Stimulated activated CD8-positive, alpha-beta memory T cell treated with anti-CD3 and anti-CD28 coated beads, Interleukin-2, amount 100 ng/mL, for 1 hour (primary cell): ENCODE measurements at places on chromosomes 12 and 14.

GRCh38 chr12:46533723-46534122, 161.2 kb upstream of the SLC38A2 start:
- DNase-seq, result no peak

DNA sequence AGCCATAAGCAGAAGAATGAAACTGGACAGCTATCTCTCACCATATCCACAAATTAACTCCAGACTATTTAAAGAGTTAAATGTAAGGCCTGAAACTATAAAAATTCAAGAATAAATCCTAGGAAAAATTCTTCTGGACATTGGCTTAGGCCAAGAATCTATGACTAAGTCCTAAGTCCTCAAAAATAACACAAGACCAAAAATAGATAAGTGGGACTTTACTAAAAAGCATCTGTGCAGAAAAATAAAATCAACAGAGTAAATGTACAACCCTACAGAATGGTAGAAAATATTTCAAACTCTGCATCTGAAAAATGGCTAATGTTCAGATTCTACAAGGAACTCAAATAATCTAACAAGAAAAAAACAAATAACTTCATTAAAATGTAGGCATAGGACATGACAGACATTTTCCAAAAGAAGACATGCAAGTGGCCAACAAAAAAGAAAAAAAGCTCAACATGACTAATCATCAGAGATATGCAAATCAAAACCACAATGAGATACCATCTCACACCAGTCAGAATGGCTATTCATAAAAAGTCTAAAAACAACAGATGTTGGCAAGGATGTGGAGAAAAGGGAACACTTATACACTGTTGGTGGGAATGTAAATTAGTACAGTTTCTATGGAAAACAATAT, 61.0 kb upstream of the PPFIA2 start:
- no peak for DNase-seq

GRCh38 chr14:37641117-37641516, 45.7 kb downstream of the TTC6 start:
- no peak for DNase-seq

GRCh38 chr14:73859145-73859544, 7.5 kb downstream of the PTGR2 start:
- DNase-seq, result no peak

DNA sequence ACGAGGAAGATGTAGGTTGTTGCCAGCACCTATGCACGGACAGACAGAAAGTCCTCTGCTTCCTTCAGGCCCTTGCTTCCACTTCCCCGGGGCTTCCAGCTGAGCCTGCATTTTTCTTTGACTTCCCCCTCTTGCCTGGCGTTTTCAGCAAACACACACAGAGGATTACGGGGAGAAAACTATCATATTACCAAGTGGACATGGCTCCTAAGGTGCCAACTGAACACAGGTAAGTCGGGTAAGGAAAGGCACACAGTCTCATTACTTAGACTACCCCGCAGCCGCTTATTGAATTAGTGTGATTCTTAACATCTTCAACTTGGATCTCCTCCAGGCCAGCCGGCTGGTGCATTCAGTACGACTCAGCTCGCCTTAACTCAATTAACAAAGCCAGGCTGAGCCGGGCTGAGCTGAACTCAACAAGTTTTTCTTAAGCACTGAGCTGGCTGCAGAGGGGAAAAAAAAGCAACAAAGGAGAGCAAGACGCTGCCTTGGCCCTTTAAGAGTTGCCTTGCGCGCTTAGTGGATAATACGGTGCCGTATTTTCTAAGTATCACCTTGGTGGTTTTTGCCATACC, 19.2 kb upstream of the MAP1LC3B2 start:
- DNase-seq, result no peak

- DNase-seq, result no peak
These were observed 8.6 kb downstream of the ISCU start for GRCh38 chr12:108570743-108571608.

DNA sequence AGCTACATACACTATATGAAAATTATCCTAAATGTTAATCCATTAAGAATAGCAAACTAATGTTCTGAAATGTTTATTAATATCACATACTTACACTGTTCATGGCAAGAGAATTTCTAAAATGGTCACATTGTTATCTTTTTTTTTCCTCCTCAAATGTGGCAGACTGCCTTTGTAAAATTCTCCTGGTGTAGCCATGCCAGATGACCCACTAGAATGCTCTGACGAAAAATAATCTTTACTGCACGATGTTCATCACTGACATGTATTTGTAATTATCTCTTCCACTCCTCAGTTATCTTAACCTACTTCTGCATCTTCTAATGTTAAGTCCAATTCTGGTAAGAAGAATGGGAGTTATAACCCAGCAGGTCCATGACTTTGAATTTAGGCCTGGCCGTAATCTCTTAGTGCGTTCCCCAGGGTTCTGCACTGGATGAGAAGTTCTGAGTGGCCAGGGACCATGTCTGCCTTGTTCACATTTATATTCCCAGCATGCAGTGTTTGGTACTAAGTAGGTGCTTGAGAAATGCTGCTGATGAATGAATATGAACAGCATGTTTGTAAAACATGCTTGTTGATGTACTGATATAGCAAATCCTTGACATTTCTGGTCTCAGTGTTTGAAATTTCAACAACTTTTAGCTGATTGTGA, 46.7 kb downstream of the NOPCHAP1 start:
- DNase-seq, result no peak

- no peak for DNase-seq
These were observed 8.0 kb downstream of the CNOT2 start for GRCh38 chr12:70251226-70251625.

DNA sequence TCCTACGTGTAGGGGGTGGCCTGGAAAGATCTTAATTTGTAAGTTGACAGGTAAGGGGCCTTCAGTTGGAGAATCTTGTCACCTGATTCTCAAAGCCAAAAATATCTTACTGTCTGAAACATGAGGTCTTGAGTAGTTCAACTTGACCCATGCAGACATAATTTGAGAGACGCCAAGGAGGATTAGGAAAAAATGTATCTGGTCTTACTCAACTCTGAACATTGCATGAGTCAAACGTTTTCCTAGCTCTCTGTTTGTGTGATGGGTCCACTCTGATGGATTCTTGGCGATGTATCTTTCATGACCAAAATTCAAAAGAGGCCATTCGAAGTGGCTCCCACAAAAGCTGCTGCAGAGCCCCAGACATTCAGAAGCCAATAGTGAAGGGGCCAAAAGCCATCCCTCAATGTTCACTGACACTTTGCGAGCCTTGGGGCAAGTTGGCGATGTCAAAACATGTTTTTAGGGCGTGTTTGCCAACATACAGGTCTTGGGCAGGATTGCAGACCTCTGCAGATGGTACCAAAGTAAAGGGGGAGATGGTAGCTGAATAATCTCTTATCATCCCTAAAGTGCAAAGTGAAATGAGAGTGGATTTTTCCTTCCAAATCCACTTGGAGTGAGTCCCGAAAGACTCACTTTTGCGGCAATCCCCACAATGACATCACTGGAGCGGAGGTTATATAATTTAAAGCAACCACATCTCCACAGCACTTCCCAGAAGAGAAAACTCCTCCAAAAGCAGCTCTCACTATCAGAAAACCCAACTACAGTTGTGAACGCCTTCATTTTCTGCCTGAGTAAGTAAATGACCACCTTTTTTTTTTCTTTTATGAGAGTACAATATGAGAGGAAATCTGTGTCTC, at the start of gene BDKRB1:
Gene BDKRB1, plus strand, starts transcription at position 710 of the 866 bp plus-strand sequence. CDS start 7,473 bp downstream, outside the sequence.
- DNase-seq, result no peak

- no peak for DNase-seq
These were observed 114.0 kb downstream of the ALX1 start for GRCh38 chr12:85394065-85394464.

DNA sequence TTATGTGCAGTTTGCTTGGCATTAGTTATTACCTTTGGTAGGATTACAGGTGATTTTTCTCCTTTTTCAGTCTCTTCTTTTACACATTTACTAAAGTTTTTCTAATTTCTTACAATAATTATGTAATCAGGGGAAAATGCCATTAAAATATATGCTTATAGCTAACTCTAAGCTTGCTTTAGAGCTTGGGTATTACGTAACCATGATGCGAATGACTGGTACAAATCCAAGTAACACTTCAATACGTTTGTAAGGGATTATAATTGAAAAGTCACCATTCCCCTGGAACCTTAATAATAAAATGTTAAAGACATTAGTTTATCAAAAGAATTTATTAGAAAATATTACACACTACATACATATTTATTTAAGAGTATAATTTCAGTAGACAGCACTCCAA, 71.6 kb downstream of the SCAF11 start:
- DNase-seq, result no peak

DNA sequence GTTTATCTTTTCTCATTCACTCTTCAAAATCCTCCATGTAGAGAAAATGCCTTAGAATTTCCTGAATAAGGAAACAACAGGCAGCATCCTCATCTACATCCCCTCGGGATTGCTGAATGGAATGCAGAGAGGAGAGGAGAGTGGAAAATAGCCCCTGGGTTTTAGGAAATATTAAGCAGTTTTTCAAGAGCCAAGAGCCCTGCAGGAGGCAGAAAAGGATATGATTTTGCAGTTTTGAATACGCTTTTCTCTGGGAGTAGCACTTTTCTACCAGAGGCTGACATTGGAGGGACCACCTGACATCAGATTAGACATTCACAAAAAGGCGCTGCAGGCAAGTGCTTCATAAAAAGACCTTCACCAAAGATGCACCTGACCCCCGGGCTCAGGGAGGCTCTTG, 362.2 kb upstream of the SFSWAP start:
- no peak for DNase-seq

DNA sequence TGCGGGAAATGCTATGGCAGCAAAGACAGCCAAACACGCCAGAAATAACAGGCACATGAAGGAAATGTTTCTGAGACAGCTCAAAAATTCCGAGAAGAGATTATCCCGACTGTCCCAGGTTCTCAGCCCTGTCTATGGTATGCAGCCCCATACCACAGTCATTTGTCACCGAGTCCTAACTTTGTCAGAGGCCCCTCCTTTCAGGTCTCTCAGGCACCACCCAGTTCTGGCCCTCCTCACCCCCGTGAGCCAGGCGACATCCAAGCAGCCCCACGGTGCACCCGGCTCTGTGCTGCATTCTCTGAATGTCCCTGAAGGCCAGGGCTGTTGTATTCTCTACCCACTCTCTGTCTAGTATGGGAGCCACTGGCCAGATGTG, 24.0 kb downstream of the SSH1 start:
- DNase-seq, result no peak

DNA sequence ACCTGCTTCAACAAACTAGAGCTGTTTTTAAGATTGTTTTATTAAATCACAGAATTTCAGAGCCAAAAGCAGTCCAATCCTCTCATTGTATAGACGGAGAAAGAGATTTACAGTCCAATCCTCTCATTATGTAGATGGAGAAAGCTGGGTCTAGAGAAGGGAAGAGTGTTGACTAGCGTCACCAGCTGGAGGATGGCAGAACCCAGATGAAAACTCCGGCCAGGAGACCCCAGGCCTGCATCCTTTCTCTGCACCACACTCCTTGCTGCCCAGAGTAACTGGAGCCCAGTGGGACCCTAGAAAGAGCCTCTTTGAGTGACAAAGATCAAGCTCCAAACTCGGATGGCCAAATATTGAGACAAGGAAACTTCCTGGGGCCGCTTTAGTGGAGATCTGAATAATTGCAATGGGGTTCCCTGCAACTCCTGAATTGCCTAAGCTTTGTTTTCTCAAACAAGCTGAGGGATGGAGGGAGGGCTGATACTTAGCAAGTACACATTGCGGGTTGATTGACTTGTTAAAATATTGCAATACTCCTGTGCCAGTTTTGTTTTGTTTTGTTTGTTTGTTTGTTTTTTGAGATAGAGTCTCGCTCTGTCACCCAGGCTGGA, 12.5 kb downstream of the AMDHD1 start:
- DNase-seq, result no peak

DNA sequence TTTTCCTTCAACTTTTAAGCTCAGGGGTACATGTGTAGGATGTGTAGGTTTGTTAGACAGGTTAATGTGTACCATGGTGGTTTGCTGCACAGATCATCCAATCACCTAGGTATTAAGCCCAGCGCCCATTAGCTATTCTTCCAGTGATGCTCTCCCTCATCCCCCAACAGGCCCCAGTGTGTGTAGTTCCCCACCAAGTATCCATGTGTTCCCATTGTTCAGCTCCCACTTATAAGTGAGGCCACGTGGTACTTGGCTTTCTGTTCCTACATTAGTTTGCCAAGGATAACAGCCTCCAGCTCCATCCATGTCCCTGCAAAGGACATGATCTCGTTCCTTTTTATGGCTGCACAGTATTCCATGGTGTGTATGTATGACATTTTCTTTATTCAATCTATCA, 48.6 kb upstream of the YARS2 start:
- DNase-seq, result no peak

- DNase-seq, result no peak
These were observed 121.0 kb upstream of the KRR1 start for GRCh38 chr12:75632442-75632841.

DNA sequence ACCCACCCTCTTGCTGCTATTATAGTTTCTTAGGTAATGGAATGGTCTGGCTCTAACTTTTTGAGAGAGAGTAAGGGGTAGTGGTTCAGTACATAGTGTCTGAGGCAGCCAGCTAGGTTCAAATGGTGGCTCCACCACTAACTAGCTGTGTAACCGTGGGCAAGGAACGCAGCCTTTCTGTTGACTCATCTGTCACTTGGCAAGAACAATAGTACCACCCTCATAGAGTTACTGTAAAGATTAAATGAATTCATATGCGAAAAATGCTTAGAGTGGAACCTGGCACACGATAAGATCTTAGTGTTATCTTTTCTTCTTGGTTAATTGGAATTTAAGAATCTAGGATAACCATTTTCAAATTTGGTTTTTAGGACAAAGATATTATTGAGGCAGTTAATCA, 14.0 kb downstream of the CCDC62 start:
- DNase-seq, result no peak

DNA sequence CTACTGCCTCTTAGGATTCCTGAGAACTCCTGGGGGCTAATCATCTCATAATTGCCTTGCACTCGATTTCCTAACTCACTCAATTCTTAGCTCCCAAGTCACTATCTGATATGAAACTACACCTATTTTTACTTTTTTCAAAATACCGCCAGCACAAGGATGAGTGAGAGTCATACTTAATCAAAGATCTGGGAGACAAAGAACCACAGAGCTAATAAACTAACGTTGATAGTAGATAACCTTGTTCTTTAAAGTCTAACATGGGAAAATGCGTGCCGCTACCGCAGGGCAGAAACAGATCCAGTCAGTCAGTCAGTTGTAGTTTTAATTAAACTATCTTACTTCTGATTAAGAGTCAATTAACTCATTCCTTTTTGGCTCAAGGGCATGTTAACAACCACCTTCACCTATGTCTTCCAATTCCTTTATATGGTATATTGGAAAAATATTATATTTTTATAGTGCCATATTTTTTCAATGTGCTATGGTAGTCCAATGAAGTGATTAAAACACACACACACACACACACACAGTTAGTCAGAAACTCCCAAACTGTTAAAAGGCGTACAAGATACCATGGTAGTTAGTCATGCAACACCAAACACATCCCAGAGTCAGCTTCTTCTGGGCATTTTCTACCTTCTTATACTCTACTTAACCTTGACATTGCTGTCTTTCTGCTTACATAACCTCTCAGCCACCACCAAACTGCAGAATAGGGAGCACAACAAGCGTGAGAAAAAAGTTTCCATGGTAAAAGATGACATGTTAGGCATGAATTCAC, 114.0 kb downstream of the KLHL28 start:
- no peak for DNase-seq

GRCh38 chr14:90663140-90663539, 153.1 kb downstream of the TTC7B start:
- DNase-seq, result no peak

- DNase-seq, result no peak
These were observed 653.6 kb downstream of the MED13L start for GRCh38 chr12:115623764-115624334.
